CD4-positive, alpha-beta T cell treated with Interleukin-10 for 1 hour (primary cell): ENCODE measurements at places on chromosomes 2 and 18.
A peak's percentile ranks its signal among the peaks of the same experiment; 100 is the strongest.

- no peak for DNase-seq
Measured at GRCh38 chr2:201344663-201345366, 12.3 kb downstream of the FLACC1 start.

DNA sequence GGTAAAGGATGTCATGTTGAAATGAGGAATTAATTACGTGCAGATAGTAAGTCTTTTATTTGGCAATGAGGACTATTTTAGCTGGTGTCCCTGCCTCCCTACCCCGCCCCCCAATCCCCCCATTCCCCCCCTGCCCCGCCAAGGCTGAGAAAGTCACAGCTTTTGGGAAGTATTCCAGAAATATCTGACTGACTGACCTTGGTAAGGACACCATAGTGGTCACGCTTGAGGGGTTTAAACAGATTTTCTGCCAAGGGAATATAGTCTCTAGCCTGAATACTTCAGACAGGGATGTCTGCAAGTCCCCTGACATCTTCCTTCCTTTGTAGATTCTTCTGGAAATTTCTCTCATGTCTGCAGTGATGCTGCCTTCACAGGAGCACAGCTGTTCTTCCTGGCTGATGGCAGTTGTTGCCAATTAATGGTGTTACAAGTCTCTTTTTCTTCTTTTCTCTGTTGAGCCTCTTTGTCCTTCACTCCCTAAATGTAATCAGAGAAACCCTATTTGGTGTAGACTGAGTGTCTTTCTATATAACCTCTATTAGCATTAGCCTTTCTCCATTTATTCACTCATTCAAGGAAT is 53.7 kb upstream of the MGAT5 start:
- DNase-seq = no peak

DNA sequence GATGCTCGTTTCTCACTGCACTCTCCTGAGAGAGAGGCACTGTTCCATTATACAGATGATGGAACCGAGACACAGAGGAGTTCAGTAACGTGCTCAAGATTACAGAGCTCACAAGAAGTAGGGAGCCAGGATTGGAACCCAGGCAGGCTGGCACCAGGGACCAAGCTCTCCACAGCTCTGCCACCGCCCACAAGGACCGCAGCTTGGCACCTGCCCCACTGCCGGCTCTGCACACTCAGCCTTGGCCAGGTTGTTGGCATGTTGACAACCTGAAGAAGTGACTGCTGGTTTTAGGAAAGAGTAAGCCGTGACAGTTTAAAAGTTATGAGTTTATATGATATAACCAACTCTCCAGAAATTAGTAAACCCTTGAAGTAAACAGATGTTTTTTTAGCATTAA is 48.0 kb upstream of the ITM2C start:
- no peak for DNase-seq

DNA sequence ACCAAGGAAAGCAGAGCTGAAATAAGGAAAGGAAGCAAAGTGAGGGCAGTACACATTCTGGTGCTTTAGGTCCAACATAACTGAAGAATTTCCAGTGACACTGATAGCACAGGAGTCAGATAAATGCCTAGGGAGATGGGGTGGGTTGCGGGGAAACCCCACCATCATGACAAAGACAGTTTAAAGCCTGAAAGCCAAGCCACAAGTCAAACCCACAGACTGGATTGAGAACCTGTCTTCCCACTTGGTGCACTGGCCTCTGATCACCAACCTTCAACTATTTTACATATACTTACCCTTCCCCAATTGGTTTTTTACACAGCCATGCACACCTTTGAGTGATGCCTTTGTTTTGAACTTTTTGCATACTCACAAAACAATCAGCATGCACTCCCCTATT is 22.2 kb upstream of the PDK1 start:
- DNase-seq = no peak

GRCh38 chr2:41595240-41595639 is 452.6 kb upstream of the PKDCC start:
- DNase-seq = no peak

DNA sequence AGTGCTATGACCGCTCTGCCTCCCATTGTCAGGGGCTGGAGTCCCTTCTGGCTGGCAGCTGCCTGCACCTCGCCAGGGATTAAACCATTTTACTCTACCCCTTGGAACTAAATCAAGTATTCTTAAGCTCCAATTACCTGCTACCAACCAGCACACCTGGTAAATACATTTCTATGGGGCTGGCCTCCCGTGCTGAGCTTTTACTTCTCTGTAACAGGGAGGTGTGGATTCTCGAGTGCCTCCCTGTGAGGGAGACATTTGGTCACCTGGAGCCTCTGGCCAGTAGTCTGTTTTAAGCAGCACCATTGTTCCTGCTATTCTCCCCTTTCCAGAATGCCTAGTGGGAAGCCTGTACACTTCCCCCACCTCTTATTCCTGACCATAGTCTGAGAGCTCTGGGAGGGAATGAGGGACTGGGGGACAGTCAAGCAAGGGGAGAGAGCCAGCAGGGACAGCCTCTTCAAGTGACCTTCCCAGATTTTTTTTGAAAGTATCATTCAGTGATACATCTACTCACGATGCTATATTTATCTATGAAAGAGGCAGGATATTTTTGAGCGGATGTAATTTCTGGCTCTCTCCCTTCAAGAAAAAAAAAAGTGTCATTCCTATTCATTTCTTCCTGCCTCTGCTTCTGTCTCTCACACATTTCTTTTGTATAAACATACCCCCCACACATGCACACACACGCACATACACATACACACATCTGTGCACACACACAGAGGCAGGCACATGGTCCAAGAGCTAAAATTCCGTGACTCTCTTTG is 112.8 kb downstream of the CAPN13 start:
- DNase-seq = no peak

DNA sequence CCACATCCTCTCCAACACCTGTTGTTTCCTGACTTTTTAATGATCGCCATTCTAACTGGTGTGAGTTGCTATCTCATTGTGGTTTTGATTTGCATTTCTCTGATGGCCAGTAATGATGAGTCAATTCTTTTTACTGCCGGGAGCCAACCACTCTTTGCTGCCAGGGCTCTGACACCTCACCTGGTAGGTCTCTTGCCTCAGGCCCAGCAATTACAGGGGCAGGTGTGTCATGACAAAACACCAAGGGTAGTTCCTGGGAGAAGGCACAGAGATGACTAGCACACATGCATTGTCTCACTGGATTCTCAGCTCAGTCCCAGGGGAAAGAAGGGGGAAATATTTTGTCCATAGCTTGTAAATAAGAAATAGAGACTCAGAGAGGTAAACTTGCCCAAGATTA is 122.3 kb downstream of the CHST9 start:
- no peak for DNase-seq

- DNase-seq = no peak
Measured at GRCh38 chr18:10265560-10266333, 188.7 kb upstream of the APCDD1 start.

DNA sequence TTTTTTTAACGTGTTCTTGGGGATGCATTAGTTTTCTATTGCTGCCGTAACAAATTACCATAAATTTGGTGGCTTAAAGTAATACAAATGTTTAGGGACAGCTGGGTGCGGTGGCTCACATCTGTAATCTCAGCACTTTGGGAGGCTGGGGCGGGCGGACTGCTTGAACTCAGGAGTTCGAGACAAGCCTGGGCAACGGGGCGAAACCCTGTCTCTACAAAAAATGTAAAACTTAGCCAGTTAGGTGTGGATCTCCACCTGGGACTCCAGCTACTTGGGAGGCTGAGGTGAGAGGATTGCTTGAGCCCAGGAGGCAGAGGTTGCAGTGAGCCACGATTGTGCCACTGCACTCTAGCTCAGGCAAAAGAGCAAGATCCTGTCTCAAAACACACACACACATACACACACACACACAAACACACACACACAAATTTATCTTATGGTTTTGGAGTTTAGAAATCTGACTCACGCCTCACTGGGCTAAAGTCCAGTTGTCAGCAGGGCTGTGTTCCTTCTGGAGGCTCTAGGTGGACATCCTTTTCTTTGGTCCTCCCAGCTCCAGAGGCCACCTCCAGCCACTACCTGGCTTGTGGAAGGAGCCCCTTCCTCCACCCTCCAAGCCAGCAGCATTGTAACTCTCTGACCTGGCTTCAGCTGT is 76.1 kb downstream of the SEPTIN10 start:
- DNase-seq = no peak

DNA sequence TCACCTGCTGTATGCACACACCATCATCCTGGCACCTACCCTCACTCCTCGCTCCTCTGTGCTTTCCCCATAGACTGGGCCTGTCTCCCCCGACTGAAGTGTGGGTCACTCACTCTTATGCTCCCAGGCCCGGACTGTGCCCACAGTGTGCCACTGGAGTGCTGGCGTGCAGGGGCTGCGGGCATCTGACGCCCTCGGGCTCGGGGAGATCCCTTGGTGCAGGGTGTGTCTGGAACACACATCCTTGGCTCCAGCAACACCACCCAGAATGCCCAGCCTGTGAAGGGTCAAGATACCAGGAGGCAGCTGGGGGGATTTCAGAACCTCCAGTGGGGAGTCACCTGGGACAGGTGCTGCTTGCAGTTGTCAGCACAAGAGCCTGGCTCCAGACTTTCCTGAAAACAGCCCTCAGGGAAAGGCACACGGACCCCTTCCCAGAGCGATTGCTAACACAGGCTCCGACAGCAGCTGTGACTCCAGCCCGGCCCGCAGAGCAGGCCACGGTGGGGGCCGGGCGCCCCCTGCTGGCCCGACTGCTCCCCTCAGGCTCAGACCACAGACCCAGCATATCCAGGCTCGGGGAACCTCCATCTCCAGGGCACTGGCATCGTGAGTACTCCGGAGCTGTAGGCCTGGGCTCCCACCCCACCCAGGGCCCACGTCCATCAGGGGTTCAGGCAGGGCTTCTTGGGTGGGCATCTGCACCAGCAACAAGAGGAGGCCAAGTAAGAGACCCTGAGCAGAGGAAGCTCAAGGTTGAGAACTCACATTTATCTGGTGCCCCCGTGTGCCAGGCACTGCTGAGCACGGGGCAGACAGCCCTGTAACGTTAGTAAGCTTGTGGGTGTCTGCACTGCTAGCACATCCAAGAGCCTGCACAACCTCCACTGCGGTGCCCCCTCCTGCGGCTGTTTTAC is 8.6 kb downstream of the HS1BP3 start:
- peak; percentile 75 for DNase-seq

- peak; percentile 3 for DNase-seq
Measured at GRCh38 chr2:65320042-65320725, 92.6 kb downstream of the ACTR2 start.

DNA sequence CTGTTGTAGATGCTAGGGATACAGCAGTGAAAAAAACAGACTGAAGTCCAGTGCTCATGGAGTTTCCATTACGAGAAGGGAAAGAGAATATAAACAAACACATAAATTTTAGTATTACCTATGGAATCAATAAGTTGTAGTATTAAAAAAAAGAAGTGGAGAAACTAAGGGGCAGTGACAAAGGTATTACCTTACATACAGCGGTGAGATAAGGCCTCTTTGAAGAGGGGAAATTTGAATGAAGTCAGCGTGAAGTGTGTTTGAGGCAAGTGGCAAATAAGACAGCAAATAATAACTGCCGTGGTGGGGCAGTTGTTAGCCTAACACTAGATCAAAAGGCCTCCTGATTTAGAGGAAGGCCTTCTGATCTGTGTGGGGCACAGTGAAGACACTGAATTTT is 57.9 kb downstream of the TLK1 start:
- DNase-seq = peak; percentile 6

GRCh38 chr2:120445449-120446143 is 99.7 kb downstream of the INHBB start:
- no peak for DNase-seq

GRCh38 chr2:2007551-2008501 is 263.5 kb upstream of the PXDN start:
- no peak for DNase-seq

DNA sequence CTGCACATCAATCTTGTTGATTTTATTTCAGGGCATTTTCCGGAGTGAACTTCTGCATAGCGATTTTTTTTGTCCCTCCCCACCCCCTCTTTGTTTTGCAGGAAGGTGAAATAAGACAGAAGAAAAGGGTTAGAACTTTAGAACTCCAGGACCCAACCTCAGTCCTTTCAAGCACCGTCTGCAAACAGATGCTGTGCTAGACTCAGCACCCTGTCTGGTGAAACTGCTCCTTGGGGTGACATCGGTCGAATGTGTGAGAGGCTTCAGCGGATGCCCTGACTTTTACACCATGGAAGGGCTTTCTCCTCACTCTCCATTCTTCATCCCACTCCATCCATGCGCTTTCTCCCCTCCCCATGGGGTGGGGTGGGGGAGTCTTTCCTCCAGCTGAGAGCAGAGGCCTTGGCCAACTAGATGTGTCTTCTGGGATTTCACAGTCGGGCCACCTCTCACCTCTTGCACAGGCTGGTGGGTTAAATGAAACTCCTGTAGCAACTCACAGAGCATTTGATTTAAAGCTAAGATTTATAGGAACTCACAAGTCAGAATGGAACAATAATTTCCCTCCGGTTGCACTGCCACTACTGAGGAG is 43.3 kb upstream of the EDAR start:
- no peak for DNase-seq

DNA sequence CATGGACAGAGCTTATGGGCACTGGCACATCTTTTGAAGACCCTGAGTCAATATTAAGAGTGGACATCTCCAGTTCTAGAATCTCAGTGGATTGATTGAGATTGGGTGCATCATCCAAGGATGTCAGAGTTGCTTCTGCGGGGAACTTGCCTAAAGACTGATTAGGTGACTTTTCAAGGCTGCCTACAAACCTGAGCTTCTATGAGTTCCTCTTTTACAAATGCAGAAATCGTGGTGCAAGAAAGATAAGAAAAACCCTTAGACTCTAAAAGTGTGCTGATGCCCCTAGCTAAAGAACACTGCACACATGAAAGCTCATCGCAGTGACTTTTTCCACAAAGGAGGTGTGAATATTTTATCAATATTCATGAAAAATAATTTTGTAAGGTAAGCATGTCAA is 86.8 kb upstream of the NEDD4L start:
- DNase-seq = no peak

DNA sequence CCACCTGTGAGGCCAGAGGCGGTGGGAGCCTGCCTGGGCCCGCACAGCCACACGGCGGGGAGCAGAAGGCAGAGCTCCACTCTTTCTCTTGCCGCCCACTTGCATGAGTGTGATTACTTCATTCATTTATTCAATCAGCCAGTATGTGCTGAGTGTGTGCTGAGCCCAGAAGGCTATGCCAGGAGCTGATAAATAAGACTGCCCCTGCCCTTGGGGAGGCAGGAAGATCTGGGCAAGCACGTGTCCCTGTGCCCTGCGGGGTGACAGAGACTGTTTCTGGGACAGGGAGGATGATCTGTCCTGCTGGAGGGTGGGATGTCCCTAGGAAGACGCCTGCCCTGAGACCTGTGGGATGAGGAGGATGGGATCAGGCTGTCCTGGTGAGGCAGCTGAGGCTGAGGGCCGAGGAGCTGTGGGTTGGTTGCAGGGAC is 250.8 kb downstream of the DYSF start:
- DNase-seq = no peak

DNA sequence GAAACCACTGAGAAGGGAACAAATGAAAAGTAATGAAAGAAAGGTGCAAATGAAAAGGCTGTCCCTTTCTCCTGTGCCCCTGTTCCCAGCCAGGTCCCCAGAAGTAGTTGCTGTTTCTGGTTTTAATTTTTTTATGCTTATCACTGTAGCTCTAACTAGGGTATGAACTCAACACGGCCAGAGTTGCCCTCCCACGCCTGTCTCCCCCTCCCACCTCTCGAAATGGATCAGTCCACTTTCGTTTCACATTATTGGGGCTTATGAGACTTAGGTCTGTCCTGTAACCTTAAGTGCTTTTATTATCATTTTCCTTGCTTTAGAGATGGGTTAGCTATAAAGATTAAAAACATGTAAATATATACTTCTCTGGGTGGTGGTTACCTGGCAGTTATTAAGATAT is 8.6 kb downstream of the RBFA start:
- DNase-seq = no peak

- DNase-seq = no peak
Measured at GRCh38 chr18:34048423-34048822, 176.3 kb downstream of the NOL4 start.
